ENCODE measurements at places on chromosomes 7 and 10. TPM values are rescaled to one million over a fixed set of nuclear protein-coding genes. Genes with fewer than 3 reads are reported as not detected.

MKI67 gene
- total RNA-seq = 14.0 TPM

MACROH2A2 gene
- total RNA-seq = 7.3 TPM

GTPBP10 gene
- total RNA-seq = 26.0 TPM

GCK gene
- not detected for total RNA-seq

DNA sequence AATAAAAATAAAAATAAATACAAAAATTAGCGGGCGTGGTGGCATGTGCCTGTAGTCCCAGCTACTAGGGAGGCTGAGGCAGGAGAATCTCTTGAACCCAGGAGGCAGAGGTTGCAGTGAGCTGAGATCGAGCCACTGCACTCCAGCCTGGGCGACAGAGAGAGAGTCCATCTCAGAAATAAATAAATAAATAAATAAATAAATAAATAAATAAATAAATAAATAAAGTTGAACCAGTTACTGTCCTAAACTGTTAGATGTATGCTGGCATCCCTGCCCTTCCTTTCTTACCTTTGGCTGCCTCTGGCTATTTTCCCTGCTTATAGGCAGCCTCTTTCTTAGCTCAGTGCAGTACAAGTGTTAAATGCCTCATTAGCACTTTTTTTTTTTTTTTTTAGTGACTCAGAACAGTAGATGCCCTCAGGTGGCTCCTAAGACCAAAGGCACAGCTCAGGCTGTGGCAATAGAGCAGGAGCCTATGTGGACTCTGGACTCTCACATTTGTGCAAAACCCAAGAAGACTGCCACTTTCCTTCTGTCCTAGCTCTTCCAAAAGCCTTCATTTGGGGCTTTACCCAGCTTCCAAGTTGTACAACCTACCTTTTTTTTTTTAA lies 30.6 kb upstream of the CABCOCO1 start:
- no peak for DNase-seq

DNA sequence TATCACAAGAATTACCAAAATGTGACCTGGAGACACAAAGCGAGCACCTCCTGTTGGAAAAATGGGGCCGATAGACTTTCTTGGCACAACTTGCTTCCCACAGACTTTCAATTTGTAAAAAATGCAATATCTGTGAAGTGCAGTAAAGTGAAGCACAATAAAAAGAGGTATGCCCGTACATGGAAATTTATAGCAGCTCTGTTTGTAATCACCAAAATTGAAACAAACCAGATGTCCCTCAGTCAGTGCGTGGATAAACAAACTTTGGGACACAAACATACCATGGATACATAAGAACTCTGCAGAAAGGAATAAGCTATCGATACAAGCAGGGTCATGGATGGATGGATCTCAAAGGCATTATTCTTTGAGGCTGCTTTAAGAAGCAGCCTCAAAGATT lies 33.6 kb downstream of the ARID5B start:
- no peak for DNase-seq

- DNase-seq = no peak
Observed at GRCh38 chr10:37703114-37703513, 154.3 kb downstream of the ZNF248 start.
